ENCODE measurements at places on chromosomes 16 and 17. TPM values are rescaled to one million over a fixed set of nuclear protein-coding genes. Genes with fewer than 3 reads are reported as not detected.

Gene KCNG4
- total RNA-seq, result not detected

Gene SLC7A6
- total RNA-seq, result 36.2 TPM

Gene KRTAP9-4
- not detected for total RNA-seq

Gene CCL4L2
- total RNA-seq, result 10.7 TPM

Gene CCL3
- total RNA-seq, result 31.6 TPM

Gene SHBG
- 0.63 TPM for total RNA-seq

Gene PER1
- 238 TPM for total RNA-seq

Gene NPIPA5
- 8.3 TPM for total RNA-seq

Gene EXOC3L1
- 11.4 TPM for total RNA-seq

Gene HS3ST2
- 5.6 TPM for total RNA-seq

Gene SREBF1
- 134 TPM for total RNA-seq

DNA sequence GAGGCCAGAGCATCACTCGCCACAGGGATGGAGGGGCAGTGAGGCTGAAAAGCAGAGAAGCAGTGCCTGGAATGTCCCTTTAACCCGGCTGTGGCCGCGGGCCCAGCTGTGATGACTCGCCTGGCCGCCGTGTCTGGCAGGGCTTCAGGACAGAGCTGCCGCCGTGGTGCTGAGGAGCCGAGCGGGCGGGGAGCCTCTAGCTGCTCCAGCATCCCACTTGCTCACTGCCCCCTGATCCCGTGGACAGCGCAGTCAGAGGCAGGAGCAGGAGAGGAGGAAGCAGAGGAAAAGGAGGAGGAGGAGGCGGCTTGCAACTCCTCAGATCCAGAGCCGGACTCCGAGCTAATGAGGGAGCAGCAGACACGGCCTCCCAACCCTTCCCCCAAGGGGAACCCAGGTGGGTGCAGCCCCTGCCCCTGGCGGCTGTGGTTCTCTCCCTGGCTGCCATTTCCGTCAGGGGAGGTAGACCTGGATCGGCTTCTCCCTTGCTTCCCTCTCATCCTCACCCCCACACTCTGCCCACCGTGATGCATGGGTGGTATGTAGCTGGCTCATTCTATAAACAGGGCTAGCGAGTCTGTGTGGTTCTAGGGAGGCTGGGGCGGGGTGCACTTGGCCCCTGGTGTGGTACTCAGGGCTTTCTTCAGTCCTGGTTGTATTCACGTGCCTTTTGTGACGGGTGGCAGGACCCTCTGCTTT lies 165.7 kb downstream of the CMIP start:
- peaks cover 22% of the 10 kb centered on the region for H3K4me1 ChIP-seq
- H3K4me3 ChIP-seq, result no peak overlapping the region
- peaks cover 14% of the 10 kb centered on the region for H3K36me3 ChIP-seq
- DNase-seq, result peak; percentile 90
- H3K27me3 ChIP-seq, result no peaks in the 10 kb centered on the region

- peaks cover 3% of the 10 kb centered on the region for H3K4me1 ChIP-seq
- no peak overlapping the region for H3K27ac ChIP-seq
- no peaks in the 10 kb centered on the region for H3K36me3 ChIP-seq
- no peak for DNase-seq
Measured at GRCh38 chr17:78109489-78109761, 19.1 kb downstream of the TMC6 start.

GRCh38 chr17:53472586-53472985 lies 350.1 kb upstream of the KIF2B start:
- H3K27me3 ChIP-seq, result no peaks in the 10 kb centered on the region
- no peak overlapping the region for H3K27ac ChIP-seq
- H3K4me3 ChIP-seq, result no peak overlapping the region
- DNase-seq, result no peak

GRCh38 chr17:77774182-77774581 lies 184.3 kb upstream of the TNRC6C start:
- no peak overlapping the region for H3K27ac ChIP-seq
- no peak for DNase-seq
- H3K4me1 ChIP-seq, result peaks cover 3% of the 10 kb centered on the region

DNA sequence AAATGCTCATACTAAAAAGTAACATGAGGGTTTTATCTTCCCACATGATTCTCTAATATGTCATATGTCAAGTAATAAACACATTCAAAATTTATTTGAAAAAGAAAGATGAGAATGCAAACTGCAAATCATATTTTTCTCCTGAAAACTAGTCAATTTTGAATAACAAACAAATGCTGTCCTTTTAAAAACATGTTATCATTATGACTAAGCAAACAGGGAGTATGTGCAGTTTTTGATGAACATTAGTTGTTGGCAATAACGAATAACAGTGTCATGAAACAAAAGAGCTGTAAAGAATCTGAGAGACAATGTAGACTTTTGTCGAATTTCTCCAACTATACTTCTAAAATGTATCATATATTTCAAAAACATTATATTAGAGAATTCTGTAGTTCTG lies 34.8 kb downstream of the RPGRIP1L start:
- H3K4me3 ChIP-seq, result no peak overlapping the region
- peaks cover 4% of the 10 kb centered on the region for H3K36me3 ChIP-seq
- DNase-seq, result no peak
- H3K27ac ChIP-seq, result no peak overlapping the region
- H3K27me3 ChIP-seq, result no peaks in the 10 kb centered on the region
- no peaks in the 10 kb centered on the region for H3K4me1 ChIP-seq

DNA sequence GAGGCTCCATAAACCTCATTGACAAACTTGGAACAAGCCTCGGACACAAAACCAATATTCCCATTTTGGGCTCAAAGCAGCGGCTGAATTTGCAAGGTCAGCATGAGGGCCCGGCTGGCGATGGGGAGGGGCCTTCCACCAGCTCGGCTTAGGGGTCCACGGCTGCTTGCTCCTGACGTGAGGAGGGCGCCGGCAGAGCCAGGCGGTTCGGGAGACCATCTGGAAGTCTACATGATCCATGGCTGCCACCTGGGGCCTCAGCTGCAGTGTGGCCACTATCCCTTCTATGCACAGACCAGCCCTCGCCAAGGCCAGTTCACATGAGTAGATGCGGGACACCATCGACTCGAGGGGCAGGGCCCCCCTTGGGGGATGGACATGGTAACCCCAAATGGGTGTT lies 39.1 kb downstream of the NDEL1 start:
- H3K4me1 ChIP-seq, result no peaks in the 10 kb centered on the region
- peaks cover 51% of the 10 kb centered on the region for H3K36me3 ChIP-seq
- no peak overlapping the region for H3K4me3 ChIP-seq
- DNase-seq, result no peak
- H3K27me3 ChIP-seq, result no peaks in the 10 kb centered on the region
- H3K27ac ChIP-seq, result no peak overlapping the region

- H3K4me1 ChIP-seq, result no peaks in the 10 kb centered on the region
- peak; percentile 63 for DNase-seq
- no peak overlapping the region for H3K4me3 ChIP-seq
- no peaks in the 10 kb centered on the region for H3K36me3 ChIP-seq
- no peak overlapping the region for H3K27ac ChIP-seq
- H3K27me3 ChIP-seq, result no peaks in the 10 kb centered on the region
Measured at GRCh38 chr17:8572764-8573163, 57.8 kb downstream of the MYH10 start.

GRCh38 chr17:60586288-60586974 lies 13.6 kb upstream of the PPM1D start:
- DNase-seq, result no peak
- no peak overlapping the region for H3K27ac ChIP-seq
- H3K27me3 ChIP-seq, result no peaks in the 10 kb centered on the region
- H3K4me3 ChIP-seq, result no peak overlapping the region

DNA sequence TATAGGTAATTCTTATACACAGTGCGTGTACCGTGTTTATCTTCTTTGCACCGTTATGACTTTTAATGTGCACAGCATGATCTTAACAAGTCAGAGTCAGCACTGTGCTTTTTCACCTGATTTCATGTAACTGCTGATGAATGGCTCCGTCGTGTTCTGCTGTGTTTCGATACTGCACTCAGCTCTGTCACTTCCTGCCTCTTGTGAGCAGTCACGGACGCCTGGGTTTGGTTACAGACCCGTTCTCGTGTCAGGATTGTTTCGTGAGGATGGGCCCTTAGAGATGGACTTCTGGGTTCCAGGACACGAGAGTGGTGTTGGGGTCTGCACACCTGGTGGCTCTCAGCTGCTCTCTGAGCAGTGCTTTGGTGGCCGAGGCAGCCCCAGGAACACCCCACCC lies 24.6 kb downstream of the TBCD start:
- H3K4me1 ChIP-seq, result no peaks in the 10 kb centered on the region
- no peaks in the 10 kb centered on the region for H3K27me3 ChIP-seq
- H3K27ac ChIP-seq, result no peak overlapping the region
- no peak overlapping the region for H3K4me3 ChIP-seq

DNA sequence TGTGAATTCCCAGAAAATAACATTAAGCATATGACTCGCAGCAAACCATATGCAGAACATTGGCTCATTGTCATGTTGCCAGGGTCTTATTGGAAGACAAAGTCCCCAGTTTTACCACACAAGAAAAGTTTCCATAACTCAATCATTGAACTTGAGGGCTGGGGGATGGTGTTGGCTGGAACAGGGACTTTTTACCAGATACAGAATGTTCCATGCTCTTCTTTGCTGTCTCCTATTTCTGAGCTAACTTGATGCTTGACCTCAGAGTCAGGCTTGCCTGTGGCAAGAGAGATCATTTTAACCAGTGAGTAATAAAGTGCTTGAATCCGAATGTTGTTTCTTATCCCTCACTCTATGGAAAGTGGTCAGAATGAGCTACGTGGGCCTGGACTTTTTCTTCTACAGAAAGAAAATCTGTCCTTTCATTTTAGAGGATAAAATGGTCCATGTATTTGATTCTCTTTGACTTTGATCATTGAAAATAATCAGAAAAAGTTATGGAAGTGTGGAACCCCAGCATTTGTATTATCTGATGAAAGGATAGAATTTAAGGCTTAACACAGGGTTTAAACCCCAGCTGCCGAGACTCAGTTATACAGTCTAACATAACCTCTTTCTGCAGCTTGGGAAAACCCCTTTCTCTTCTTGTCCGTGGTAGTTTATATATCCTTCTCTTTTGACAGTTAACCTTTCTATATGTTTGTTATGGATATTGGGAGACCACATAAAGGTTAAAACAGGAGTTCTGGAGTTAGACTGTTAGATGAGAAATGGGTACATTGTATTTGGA lies 67.0 kb downstream of the TUBD1 start:
- H3K27me3 ChIP-seq, result no peaks in the 10 kb centered on the region
- peak overlapping the region; percentile 64 for H3K27ac ChIP-seq
- no peak overlapping the region for H3K4me3 ChIP-seq
- H3K36me3 ChIP-seq, result no peaks in the 10 kb centered on the region

GRCh38 chr16:22188595-22189442 lies 17.3 kb upstream of the EEF2K start:
- no peaks in the 10 kb centered on the region for H3K36me3 ChIP-seq
- H3K27me3 ChIP-seq, result no peaks in the 10 kb centered on the region
- peaks cover 7% of the 10 kb centered on the region for H3K4me1 ChIP-seq

DNA sequence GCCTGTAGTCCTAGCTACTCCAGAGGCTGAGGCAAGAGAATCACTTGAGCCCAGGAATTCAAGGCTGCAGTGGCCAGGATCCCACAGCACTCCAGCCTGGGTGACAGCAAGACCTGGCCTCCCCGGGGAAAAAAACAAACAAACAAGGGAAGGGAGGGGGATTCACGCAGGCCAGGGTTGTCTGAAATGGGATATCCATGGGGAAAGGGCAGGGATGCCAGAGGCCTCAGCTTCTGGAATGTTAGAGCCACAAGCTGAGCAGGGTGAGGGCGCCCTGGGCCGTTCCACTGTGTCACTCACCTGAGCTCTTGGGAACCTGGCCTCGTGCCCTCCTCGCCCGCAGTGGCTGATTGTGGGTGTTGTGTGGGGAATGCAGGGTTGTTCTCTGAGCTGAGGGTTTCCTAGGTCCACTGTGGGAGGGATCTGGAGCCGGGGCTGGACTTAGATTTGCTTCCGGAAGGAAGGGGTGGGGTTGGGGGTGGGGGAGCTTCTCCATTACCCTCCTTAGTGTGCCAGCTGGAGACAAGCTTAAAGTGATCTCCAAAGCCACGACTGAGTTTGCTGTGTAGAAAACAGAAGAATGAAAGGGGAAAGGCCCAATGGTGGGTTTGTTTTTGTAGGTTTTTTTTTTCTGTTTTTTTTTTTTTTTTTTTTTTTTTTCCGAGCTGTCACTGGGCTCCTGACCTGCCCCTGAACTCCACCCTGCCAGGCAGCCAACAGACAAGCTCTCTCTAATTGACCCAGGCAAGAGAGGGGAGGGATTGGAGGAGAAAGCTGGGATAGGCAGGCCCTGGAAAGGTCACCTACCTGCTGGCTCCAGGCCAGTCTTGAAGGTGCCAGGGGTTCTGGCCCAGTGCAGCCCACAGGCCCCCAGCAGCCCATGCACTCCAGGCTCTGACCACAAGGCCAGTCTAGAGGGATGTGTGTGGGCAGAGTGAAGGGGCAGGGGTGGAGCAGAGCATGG lies at the start of gene SULT1A1:
TSS of gene SULT1A1 (minus strand) at position 414 of the 964 bp plus-strand sequence. CDS start 1,189 bp downstream, outside the sequence.
- peak within 1 kb of the TSS; percentile 87 for H3K27ac ChIP-seq
- H3K27me3 ChIP-seq, result no peaks in the 10 kb centered on the region
- no peaks in the 10 kb centered on the region for H3K36me3 ChIP-seq
- peaks cover 10% of the 10 kb centered on the region for H3K4me1 ChIP-seq

GRCh38 chr17:72922219-72922618 lies 170.3 kb downstream of the SLC39A11 start:
- no peaks in the 10 kb centered on the region for H3K4me1 ChIP-seq
- DNase-seq, result no peak
- no peak overlapping the region for H3K4me3 ChIP-seq
- H3K27me3 ChIP-seq, result no peaks in the 10 kb centered on the region
- H3K27ac ChIP-seq, result no peak overlapping the region
- H3K36me3 ChIP-seq, result no peaks in the 10 kb centered on the region

GRCh38 chr17:19004421-19005136 lies at the start of gene FAM83G:
Gene FAM83G (minus strand): TSS chr17:19004764. CDS start chr17:19004041, 723 bp downstream.
- H3K4me1 ChIP-seq, result no peaks in the 10 kb centered on the region
- DNase-seq, result no peak
- H3K4me3 ChIP-seq, result peak within 1 kb of the TSS; percentile 49
- no peaks in the 10 kb centered on the region for H3K36me3 ChIP-seq
- H3K27me3 ChIP-seq, result no peaks in the 10 kb centered on the region

DNA sequence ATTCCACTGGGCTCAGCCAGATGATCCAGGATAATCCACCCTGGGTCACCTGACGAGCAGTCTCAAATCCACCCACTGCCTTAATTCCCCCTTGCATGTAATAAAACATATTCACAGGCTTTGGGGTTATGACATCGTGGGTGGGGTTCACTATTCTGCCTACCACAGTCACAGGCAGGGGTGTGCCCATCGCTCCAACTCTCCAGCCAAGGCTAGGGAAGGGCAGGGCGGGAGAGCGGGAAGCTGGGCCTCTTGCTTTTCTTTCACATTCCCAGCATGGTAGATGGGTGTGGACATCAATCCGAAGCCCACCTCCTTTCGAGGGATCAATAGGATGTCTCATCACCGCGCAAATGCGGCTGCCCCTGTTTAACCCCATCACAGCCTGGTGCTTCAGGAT lies 12.7 kb upstream of the CD300LD start:
- H3K27ac ChIP-seq, result no peak overlapping the region
- H3K36me3 ChIP-seq, result no peaks in the 10 kb centered on the region
- no peaks in the 10 kb centered on the region for H3K4me1 ChIP-seq
- H3K27me3 ChIP-seq, result no peaks in the 10 kb centered on the region
